Uterus (tissue), 4 donors: ENCODE measurements at places on chromosomes 3 and 15. TPM values are rescaled to one million over a fixed set of nuclear protein-coding genes. Genes with fewer than 3 reads are reported as not detected.
A peak's percentile ranks its signal among the peaks of the same experiment; 100 is the strongest.

Gene NUSAP1
- not detected for total RNA-seq

Gene CKMT1A
- not detected for total RNA-seq

Gene GOLGA8H
- total RNA-seq: 1.7 TPM

- no peak overlapping the region for H3K4me3 ChIP-seq
- DNase-seq: no peak
- H3K4me1 ChIP-seq: no peaks in the 10 kb centered on the region
- H3K27me3 ChIP-seq: no peaks in the 10 kb centered on the region
- H3K27ac ChIP-seq: no peak overlapping the region
- H3K36me3 ChIP-seq: no peaks in the 10 kb centered on the region
Observed at GRCh38 chr3:108472001-108472591, 38.3 kb downstream of the MYH15 start.

DNA sequence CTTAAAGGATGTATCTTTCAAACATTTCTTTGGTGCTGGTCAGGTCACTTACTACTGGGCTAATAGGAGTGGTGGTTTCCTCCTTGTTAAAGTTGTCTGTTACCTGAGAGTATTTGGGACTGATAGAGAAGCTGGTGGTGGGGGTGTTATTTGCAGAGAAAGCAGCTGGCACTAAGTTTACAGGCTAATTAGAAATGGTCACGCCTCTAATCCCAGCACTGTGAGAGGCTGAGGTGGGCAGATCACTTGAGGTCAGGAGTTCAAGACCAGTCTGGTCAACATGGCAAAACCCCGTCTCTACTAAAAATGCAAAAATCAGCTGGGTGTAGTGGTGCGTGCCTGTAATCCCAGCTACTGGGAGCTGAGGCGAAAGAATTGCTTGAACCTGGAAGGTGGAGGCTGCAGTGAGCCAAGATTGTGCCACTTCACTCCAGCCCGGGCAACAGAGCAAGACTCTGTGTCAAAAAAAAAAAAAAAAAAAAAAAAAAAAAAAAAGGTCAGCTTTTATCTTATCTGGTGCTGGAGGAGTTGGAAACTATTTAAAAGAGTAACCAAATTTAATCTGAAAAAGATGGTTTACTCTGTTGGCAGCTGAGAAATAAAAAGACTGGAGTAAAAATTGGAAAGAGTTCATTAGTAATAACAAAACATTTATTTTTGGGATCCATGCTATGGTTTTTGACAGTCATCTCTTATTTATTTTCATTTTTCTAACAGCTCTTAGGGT lies 332.6 kb downstream of the PTPRG start:
- peak overlapping the region; percentile 39 for H3K27ac ChIP-seq
- H3K27me3 ChIP-seq: no peaks in the 10 kb centered on the region
- no peak for DNase-seq
- H3K4me3 ChIP-seq: no peak overlapping the region
- no peaks in the 10 kb centered on the region for H3K4me1 ChIP-seq
- H3K36me3 ChIP-seq: no peaks in the 10 kb centered on the region

DNA sequence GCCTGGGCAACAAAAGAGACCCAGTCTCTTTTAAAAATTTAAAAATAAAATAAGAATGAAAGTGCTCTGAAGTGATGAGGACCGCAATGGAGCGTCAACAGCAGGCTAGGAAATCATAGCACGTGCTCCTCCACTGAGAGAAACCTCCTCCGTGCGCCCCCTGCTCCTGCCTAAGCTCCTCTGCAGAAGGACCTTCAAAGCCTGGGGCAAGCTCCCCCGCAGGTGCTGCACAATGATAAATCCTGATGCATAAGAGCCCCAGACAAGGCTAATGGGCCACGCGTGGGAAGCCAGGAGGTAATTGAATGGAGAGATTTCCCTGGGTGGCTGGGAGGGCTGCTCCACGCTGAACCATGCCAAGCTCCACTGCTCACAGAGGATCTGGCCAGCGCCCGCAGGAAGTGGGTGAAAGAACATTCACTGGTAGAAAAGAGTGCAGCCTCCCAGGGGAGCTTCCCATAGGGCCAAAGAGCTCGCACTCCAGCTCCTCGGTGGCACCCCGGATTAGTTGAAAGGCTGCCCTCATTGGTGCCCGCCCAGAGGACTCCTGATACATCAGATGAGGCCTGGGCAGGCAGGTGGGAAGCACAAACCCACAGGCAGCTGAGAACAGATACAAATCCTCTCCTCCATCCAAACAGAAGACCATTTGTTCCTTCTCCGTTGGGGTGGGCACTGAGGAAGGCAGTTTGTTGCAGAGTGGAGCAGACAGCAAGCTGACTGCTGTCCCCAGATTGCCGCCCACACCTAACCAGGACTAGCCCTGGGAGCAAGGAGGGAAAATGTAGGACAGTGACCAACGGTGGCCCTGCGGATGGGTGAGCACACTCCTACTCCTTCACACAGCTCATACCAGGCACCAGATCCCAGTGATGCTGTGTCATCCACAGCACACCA lies 52.5 kb downstream of the CPN2 start:
- H3K36me3 ChIP-seq: no peaks in the 10 kb centered on the region
- no peaks in the 10 kb centered on the region for H3K27me3 ChIP-seq
- DNase-seq: no peak
- no peaks in the 10 kb centered on the region for H3K4me1 ChIP-seq
- H3K27ac ChIP-seq: no peak overlapping the region
- no peak overlapping the region for H3K4me3 ChIP-seq

DNA sequence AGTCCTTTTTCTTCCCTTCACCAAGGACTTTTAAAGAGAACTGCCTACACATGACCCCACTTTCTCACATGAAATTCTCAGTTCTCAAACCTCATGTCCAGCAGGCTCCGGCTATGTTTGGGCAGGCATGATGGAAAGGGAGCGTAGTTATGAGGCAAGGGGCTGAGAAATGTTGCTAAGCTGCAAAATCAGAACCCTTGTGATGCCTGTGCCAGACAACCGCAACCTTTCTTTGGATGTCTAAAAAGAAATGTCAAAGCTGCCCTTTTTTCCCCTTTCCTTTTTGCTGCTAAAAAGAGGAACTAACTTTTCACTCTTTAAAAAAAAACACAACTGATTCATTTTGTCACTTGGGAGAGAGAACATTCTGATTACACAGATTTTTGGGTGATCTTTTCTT lies 19.2 kb downstream of the GNB4 start:
- H3K4me3 ChIP-seq: no peak overlapping the region
- H3K27me3 ChIP-seq: no peaks in the 10 kb centered on the region

- no peaks in the 10 kb centered on the region for H3K36me3 ChIP-seq
- no peaks in the 10 kb centered on the region for H3K4me1 ChIP-seq
- no peaks in the 10 kb centered on the region for H3K27me3 ChIP-seq
- H3K27ac ChIP-seq: peak overlapping the region; percentile 85
- no peak overlapping the region for H3K4me3 ChIP-seq
Observed at GRCh38 chr3:10015461-10015904, 10.8 kb upstream of the FANCD2 start.

GRCh38 chr3:109234300-109234699 lies 82.0 kb downstream of the DPPA2 start:
- no peak for DNase-seq
- no peaks in the 10 kb centered on the region for H3K36me3 ChIP-seq
- no peaks in the 10 kb centered on the region for H3K27me3 ChIP-seq
- H3K4me1 ChIP-seq: no peaks in the 10 kb centered on the region

DNA sequence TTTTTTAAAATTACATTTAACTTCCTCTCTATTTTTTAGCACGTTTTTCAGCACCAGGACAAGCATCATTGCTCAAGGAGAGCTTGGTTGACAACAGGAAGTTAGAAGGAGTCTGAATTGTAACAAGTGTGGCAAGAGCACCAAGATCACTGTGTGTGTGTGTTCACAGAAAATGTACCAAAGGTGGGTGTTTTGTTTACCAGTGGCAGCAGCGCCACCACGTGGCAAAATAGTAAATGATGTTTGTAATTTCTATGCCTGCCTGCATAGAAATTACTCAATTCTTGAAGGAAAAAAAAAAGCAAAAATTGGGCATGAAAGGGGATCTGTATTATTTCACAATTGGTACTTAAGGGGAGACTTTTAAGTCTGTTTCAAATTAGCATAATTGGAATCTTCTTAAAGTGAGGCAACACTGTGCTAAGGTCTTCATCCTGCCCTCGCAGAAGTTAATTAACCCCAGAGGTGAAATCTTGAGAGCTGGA lies 7.4 kb upstream of the U2SURP start:
- H3K27ac ChIP-seq: no peak overlapping the region
- no peaks in the 10 kb centered on the region for H3K36me3 ChIP-seq
- H3K4me1 ChIP-seq: no peaks in the 10 kb centered on the region
- H3K4me3 ChIP-seq: no peak overlapping the region
- peak; percentile 43 for DNase-seq

DNA sequence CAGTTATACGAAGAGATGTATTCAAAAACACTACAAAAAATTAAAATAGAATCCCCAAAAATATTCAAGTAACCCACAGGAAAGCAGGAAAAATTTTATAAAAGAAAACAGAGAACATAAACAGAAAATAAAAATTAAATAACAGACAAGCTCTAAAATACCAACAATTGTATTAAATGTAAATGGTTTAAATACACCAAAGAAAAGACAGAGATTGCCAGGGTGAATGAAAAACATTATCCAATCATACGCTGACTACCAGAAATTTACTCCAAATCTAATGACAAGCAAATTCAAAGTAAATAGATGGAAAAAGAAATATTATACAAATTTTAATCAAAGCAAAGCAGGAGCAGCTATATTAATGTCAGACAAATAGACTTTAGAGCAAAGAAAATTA lies 103.6 kb downstream of the BOC start:
- no peaks in the 10 kb centered on the region for H3K36me3 ChIP-seq
- no peaks in the 10 kb centered on the region for H3K4me1 ChIP-seq
- no peak for DNase-seq
- no peaks in the 10 kb centered on the region for H3K27me3 ChIP-seq

- H3K27ac ChIP-seq: no peak overlapping the region
- DNase-seq: no peak
Observed at GRCh38 chr15:68885070-68885469, 45.3 kb upstream of the SPESP1 start.
